ENCODE measurements at places on chromosomes 7 and 10.

DNA sequence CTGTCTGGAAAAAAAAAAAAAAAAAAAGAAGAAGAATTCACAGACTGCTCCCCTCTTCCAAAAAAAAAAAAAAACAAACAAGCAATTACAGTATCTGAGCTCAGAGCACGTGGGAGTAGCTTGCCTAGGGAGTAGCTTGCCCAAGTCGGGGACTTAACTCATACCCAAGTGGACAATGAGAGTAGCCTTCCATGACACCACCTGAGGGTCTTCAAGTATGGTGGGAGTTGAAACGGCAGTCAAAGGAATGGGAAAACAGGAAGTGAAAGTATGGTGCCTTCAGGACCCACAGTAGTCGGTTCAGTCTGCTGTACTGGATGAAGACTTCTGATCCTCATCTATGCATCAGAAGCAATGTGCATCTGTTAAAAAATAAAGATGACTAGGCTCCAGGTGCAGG, 10.6 kb downstream of the VOPP1 start:
- no peak for DNase-seq

- DNase-seq: no peak
Measured at GRCh38 chr7:107122486-107122911, 46.3 kb upstream of the HBP1 start.

DNA sequence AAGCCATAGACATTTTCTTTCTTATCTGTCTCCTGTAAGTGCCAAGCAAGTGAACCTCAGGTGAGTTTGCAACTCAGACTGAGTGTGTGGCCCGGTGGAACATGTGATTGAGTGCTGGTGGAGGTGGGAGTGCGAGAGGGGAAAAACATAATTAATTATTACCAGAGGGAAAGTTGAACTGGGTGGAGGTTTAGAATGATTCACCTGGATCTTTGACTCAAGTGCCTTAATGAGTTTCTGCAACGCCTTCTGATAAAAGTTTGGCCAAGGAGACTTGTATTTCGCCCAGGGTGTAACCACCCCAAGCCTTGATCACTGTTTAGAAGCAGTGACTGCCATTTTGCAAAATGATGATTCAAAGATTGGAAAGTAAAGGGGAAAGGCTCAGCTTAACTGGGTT, 513.9 kb downstream of the GATA3 start:
- DNase-seq: no peak

DNA sequence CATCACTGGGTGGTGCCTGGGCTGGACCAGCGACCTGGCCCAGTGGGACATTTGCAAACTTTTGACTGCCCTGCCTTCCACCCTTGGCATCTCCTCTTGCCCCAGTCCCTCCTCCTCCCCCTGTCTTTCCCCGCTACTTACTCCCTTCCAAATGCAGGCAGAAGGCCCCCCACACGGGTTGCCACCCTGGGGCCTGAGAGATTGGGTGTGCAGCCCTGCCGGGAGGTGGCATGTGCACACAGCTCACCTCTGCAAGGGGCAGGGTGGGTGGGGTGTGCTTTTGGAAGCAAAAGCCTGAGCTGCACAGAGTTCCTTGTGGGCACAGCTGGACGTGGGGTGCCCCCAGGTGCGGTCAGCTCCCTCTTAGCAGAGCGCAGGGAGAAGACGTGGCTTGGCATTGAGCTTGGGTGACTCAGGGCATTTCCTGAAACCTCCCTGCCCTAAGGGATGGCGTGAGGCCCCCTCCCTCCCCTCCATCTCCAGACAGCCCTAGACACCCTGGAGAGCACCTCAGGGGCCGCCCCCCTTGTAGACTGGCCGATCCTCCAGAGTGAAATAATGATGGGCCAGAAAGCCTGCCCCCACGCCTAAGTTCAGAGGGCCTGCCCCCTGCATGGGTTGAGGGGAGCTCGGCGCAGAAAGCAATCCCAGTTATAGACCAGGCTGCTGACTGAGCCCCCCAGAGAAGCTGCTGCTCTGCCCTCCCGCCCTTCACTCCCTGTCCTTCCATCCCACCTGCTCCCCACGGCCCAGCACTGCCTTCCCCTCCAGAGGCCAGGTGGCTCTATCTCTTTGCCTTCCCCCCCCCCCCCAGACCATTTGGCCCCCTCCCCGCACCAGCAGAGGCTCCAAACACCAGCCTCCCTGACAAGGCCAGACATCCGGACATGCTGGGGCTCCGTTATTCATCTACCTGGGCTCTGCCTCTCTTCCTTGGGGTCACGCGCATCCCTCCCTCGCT, 2.3 kb upstream of the SHH start:
- no peak for DNase-seq

DNA sequence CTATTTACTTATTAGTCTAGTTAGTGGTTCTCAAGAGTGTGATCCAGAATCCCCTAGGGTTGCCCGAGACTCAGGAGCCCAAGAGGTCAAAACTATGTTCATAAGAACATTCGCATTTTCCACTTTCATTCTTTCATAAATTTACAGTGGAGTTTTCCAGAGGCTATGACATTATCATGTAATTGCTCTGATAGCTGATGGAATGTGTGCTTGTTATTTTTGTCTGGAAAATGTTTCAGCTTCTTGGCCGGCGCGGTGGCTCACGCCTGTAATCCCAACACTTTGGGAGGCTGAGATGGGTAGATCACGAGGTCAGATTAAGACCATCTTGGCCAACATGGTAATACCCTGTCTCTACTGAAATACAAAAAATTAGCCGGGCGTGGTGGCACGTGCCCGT, 10.1 kb downstream of the PURB start:
- no peak for DNase-seq

DNA sequence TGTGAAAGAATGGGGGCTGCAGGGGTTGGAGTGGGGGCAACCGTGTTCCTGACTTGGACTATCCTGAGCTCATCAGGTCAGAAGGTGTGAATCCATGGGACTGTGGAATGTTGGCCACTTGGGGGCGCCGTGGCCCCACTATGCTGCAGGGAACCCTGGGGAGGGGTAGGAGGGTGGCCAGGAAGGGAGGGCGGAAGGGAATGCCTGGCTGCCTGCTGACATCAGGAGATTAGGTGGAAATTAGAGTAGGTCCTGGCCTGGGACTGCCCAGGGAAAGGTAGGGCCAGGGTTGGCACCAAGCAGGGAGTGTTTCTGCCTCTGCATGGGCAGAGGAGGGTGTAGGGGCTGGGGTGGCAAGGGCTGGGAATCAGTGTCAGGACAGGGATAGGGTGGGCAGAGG, 65.8 kb upstream of the PRSS58 start:
- peak; percentile 31 for DNase-seq

DNA sequence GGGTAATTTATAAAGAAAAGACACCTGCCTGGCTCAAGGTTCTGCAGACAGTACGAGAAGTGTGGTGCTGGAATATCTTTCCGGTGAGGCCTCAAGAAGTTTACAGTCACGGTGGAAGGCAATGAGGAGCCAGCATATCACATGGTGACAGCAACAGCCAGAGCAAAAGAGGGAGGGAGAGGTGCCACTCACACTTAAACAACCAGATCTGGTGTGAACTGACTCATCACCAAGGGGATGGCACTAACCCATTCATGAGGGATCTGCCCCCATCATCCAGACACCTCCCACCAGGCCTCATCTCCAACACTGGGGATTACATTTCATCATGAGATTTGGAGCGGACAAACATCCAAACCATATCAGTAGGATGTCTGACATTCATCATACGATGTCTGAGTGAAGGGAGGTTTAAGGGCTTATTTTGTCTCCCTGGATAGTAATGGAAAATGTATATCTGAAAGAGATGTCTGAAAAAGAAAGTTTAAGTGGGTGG, 23.5 kb upstream of the KBTBD2 start:
- no peak for DNase-seq

DNA sequence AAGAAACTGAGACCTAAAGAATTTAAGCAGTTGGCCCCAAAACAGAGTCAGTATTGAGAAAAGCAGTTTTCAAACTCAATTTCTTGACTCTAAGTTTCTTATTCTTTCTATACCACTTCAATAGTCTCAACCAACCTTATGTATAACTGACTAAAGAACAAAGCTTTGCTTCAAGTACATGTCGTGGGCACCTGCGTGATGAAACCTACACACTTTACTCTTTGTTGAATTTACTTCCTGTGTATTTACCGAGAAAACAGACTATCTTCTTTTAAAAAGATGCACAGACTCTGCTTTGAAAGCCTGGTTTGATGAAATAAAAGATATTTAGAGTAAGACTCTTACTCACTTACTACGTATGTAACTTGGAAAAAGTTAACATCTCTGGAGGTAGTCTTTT, 297.2 kb upstream of the CDC14C start:
- no peak for DNase-seq

DNA sequence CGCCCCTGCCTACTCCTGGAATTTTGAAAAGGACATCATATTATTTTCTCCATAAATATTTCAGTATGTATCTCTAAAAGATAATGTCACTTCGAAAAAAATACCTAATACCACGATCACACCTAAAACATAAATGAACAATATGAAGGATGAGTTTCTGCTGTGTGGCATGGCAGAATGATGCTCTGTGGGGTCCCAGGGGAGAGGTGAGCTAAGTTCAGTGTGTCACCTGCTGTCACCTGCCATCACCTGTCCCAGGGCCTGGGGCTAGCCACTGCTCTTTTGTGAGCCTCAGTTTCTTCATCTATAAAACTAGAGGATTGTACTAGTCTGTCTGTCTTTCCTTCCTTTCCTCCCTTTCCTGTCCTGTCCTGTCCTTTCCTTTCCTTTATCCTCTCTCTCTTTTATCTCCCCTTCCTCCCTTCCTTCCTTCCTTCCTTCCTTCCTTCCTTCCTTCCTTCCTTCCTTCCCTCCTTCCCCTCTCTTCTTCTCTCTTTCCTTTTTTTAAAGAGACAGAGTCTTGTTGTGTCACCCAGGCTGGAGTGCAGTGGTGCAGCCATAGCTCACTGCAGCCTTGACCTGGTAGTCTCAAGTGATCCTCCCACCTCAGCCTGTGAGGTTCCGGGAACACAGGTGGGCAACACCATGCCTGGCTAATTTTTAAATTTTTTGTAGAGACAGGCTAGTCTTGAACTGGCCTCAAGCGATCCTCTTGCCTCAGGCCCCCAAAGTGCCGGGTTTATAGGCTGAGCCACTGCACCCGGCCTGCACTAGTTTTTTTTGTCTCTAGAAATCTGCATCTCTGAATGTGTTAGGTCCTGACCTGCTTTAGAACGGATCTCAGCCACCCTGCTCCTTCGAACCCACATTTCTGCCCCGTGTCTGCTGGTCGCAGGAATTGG, 43.1 kb downstream of the CUX1 start:
- DNase-seq: no peak

- no peak for DNase-seq
Measured at GRCh38 chr10:81068460-81068859, 530.8 kb downstream of the SH2D4B start.

- no peak for DNase-seq
Measured at GRCh38 chr7:101563198-101563901, 65.7 kb downstream of the MYL10 start.

GRCh38 chr7:16420329-16420648, 1.0 kb downstream of the CRPPA start:
- DNase-seq: no peak

DNA sequence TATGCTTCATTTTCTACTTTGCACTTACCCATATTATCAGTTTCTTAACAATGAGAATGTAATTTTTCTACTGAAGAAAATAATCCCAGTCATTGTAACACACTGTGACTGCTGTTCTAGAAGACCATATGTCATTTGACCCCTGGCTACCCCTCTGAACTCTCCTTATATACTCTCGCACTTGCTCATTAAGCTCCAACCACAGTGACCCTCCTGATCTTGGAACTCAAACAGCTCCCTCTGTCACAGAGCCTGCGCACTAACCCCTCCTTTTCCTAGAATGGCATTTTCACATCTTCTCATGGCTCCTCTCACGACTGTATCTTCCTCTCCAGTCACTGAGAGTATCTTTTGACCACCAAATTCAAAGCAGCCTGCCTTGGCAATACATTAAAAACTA, 169.7 kb downstream of the CACNA2D1 start:
- DNase-seq: no peak

DNA sequence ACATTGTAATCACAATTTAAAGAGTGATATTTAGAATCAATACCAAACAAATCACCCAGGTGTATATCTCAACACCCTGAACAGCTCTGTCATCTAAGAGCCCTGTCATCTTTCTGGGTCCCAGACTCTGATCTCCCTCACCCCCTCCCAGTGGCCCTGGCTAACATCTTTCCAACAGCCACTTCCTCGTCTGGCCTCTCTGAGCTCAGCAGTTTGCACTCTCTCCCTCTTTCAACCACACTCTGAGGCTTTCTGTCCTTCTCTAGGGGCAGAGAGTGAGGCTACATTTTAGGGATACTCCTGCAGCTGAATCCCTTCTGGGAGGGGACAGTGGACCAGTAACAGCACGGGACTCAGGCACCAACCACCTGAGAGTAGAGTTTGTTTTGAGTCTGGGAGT, 17.1 kb upstream of the PRRT4 start:
- DNase-seq: no peak

- DNase-seq: no peak
Measured at GRCh38 chr10:101660256-101660655, 34.7 kb downstream of the FBXW4 start.

- no peak for DNase-seq
Measured at GRCh38 chr7:108063520-108063933, 60.6 kb upstream of the LAMB1 start.

DNA sequence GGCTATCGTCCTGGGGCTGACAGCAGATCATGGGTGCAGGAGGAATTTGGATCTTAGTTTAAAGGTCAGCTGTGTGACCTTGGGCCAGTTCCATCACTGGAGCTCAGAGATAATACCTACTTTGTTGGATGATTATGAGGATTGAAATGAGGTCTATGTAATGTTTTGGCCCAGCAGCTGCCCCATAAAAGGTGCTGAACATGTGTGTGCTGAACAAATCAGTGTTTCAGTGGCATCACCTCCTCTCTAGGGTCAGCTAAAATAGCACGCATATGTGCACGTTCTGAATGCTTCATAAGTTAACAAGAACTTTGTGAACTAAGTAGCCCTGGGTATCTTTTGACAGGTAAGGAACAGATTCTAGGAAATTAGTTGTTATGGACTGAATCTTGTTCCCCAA, 84.8 kb upstream of the LRRC18 start:
- no peak for DNase-seq

DNA sequence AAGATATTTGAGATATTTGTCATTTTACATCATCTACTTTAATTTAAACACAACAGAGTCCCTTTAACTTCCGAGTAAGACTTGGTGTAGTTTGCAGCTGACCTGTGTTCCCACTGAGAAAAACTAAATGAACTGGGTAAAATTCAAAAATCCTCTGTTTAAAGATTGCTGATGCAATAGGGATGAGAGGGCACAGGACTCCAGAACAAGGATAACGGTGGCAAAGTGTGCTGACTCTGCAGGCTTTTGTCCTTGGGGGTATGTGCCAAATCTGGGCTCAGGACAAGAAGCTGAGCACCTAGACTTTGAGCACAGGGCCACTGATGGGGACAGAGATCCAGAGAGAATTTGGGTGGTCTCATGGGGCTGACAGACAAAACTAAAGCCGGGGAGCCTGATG, 156.8 kb downstream of the CCDC71L start:
- no peak for DNase-seq

GRCh38 chr10:36736311-36736710, 389.1 kb upstream of the ANKRD30A start:
- DNase-seq: no peak

DNA sequence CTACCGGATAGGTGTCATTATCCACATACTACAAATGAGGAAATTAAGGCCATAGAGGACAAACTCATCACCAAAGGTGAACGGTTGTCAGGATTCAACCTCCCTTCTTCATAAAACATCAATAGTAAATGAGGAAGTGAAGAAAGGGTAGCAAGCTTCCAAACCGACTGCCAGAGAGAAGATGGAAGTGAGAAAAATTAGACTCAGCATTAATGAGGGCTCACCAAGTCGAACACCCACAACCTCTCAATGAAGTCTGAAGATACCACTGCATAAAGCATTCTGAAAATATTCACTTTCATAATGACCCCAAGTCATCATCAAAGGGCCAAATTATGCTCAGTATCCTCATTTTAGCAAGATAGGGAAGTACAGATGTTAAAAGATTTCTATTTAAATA, 29.6 kb downstream of the ABCB4 start:
- DNase-seq: no peak

Measured in CD4-positive, alpha-beta T cell treated with Interleukin-15 for 4 hours (primary cell).